Nephron progenitor cell (in vitro differentiated cells): ENCODE measurements at places on chromosomes 7 and 10.

GRCh38 chr10:131204406-131205152, 106.9 kb downstream of the TCERG1L start:
- H3K36me3 ChIP-seq = no peaks in the 10 kb centered on the region
- H3K27me3 ChIP-seq = peaks cover 16% of the 10 kb centered on the region

- H3K27me3 ChIP-seq = no peaks in the 10 kb centered on the region
- no peak for DNase-seq
- no peaks in the 10 kb centered on the region for H3K36me3 ChIP-seq
- no peak overlapping the region for H3K4me3 ChIP-seq
- H3K4me1 ChIP-seq = no peaks in the 10 kb centered on the region
Measured at GRCh38 chr7:40457776-40458480, 323.1 kb downstream of the SUGCT start.

- H3K36me3 ChIP-seq = peaks cover 41% of the 10 kb centered on the region
- no peak overlapping the region for H3K27ac ChIP-seq
- H3K4me3 ChIP-seq = no peak overlapping the region
- no peak for DNase-seq
Measured at GRCh38 chr7:99102361-99102760, 41.5 kb downstream of the SMURF1 start.

GRCh38 chr7:155733582-155734444, 78.5 kb downstream of the SHH start:
- peaks cover 13% of the 10 kb centered on the region for H3K36me3 ChIP-seq
- DNase-seq = no peak
- H3K4me3 ChIP-seq = no peak overlapping the region
- H3K27me3 ChIP-seq = no peaks in the 10 kb centered on the region

- peaks cover 54% of the 10 kb centered on the region for H3K27me3 ChIP-seq
- H3K27ac ChIP-seq = peak within 1 kb of the TSS; percentile 40
- peaks cover 13% of the 10 kb centered on the region for H3K4me1 ChIP-seq
- no peaks in the 10 kb centered on the region for H3K36me3 ChIP-seq
- DNase-seq = peak; percentile 12
Measured at GRCh38 chr10:68231817-68232251, at the start of gene ATOH7. Gene ATOH7 (minus strand): TSS chr10:68232113. CDS start chr10:68231677, 436 bp downstream.

DNA sequence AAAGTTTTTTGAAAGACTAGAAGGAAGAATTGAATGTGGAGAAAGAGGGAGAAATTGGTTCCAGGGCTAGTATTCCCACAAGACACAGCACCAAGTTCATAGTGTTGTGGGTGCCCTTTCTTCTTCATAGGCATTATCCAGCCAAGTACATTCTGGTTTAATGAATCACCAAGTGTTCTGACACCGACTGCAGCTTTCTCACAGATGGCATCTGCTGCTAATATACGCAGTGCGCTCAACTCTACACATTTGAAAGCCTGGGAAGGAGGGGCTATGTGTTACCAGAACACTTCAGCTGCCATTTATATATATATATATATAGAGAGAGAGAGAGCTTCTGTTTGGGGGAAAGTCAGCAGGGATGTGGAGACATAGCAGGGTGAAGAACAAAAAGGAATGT, 1168.4 kb downstream of the GATA3 start:
- H3K36me3 ChIP-seq = no peaks in the 10 kb centered on the region
- DNase-seq = no peak
- H3K27me3 ChIP-seq = peaks cover 13% of the 10 kb centered on the region
- H3K27ac ChIP-seq = no peak overlapping the region
- no peaks in the 10 kb centered on the region for H3K4me1 ChIP-seq

- no peaks in the 10 kb centered on the region for H3K27me3 ChIP-seq
- H3K4me3 ChIP-seq = no peak overlapping the region
- peak overlapping the region; percentile 85 for H3K27ac ChIP-seq
Measured at GRCh38 chr7:81175275-81175940, 256.6 kb upstream of the SEMA3C start.

DNA sequence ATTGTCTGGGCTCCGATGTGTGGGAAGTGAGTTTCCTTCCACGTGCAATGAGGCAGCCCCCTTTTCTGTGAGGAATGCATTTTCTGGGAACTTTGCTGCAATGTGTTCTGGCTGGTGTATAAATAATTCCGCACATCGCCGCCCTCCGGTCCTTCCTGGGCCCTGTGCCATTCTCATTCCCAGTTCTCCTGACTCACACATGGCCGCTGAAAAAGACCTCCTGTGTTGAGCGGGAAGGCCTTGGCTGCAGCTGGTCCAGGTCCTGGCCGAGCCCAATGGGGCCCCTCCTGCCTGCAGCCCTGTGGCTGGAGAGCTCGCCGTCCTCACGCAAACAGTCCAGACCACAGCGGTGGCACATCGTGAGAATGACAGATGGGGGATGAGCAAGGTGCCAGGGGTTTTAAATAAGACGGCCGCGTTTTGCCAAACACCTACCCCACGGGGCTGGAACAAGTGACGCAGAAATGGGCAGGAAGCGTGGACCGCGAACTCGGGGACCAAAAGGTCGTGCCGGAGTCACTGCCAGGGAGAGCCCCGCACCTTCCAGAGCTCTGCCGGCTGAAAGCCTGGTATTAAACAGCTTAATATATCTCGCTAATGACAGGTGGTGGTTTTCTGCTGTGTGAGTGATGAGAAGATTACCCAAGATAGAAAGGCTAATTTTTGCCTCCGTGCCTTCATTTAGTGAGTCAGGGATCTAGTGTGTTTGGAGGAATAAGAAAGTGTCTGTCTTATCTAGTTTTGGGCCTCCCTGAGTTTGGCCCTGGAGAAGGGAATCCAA, 37.0 kb downstream of the FAM20C start:
- peaks cover 64% of the 10 kb centered on the region for H3K4me1 ChIP-seq
- peak overlapping the region; percentile 26 for H3K4me3 ChIP-seq
- H3K36me3 ChIP-seq = no peaks in the 10 kb centered on the region
- peak overlapping the region; percentile 91 for H3K27ac ChIP-seq
- H3K27me3 ChIP-seq = no peaks in the 10 kb centered on the region

DNA sequence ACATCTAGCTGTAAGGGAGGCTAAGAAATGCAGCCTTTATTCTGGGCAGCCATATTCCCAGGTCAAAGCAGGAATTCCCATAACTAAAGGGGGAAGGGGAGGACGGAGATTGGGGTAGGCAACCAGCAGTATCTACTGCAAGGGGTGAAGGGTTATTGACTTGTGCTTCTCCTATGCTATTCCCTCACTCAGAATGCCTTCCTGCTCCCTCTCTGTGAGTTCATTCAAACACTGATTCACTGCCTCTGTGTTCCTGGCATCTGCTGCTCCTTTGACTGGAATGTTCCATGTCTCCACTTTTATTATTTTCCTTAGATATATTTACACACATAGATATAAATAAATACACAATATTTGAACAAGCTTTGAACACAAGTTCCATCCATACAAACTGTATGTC, 11.1 kb downstream of the HTR7 start:
- DNase-seq = no peak
- H3K27ac ChIP-seq = no peak overlapping the region
- peaks cover 13% of the 10 kb centered on the region for H3K36me3 ChIP-seq
- no peaks in the 10 kb centered on the region for H3K4me1 ChIP-seq
- peaks cover 5% of the 10 kb centered on the region for H3K27me3 ChIP-seq
- no peak overlapping the region for H3K4me3 ChIP-seq

GRCh38 chr10:3896161-3896560, 111.2 kb upstream of the KLF6 start:
- H3K27ac ChIP-seq = no peak overlapping the region
- peaks cover 36% of the 10 kb centered on the region for H3K4me1 ChIP-seq
- H3K4me3 ChIP-seq = no peak overlapping the region
- no peak for DNase-seq
